ENCODE measurements at places on chromosomes 3 and 15. TPM values are rescaled to one million over a fixed set of nuclear protein-coding genes. Genes with fewer than 3 reads are reported as not detected.

Gene TMEM207
- total RNA-seq, result not detected

Gene CRYGS
- total RNA-seq, result 3.8 TPM

- DNase-seq, result no peak
These were observed 88.1 kb downstream of the MBNL1 start for GRCh38 chr3:152356870-152357276.

GRCh38 chr15:85099195-85099803 lies 117.6 kb downstream of the PDE8A start:
- DNase-seq, result no peak

Gene ACTRT3
- 4.6 TPM for total RNA-seq

DNA sequence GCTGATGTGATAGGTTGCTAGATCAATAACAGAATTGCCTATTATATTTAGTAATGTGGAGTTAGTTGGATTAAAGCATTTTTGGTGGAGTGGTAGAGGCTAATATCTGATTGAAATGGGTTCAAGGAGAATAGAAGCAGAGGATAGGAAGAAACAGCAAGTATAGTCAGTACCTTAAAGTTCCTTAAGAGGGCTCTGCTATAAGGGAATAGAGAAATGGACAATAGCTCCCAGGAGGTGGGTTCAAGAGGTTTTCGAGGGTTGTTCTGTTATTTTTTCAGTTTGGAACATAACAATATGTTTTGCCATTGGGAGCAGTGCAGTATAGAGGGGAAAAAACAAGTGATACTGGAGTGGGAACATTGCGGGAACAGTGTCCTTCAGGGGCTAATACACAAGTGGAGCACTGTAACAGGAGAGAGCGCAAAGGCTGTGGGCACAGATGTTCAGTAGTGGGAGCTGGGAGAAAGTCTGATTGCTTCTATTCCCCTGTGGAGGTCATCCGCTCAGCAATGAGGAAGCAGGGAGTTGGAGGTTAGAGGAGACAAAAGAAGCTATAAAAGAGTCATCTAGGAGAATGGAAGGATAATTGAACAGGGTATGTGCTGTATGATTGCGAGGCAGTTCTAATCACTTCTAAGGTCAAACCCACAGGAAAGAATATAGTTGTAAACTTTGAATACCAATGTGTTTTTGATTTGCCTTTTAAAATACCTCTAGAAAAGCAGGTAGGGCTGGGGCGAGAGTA lies 3.3 kb downstream of the MRPS11 start:
- DNase-seq, result no peak

- no peak for DNase-seq
These were observed 283.7 kb upstream of the PROK2 start for GRCh38 chr3:72068621-72069020.

Gene WDR82
- 53.1 TPM for total RNA-seq

DNA sequence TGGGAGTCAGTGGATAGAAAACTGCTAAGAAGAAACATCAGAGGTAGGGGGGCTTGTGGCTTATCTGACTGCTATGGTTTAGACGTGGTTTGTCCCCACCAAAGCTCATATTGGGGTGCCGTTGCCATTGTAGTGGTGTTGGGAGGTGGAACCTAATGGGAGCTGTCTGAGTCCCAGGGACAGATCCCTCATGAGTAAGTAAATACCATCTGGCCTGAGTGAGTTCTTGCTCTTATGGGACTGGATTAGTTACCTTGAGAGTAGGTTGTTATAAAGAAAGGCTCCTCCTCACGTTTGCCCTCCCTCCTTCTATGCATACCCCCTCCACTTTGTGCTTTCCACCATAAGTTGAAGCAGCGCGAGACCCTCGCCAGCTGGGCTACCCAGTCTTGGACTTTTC lies 53.4 kb upstream of the VILL start:
- DNase-seq, result no peak

All from breast epithelium (tissue), 4 donors.